Umbilical cord (tissue), 2 donors: ENCODE measurements at places on chromosomes 3 and 15.

GRCh38 chr3:21962456-21962855 lies 211.4 kb upstream of the ZNF385D start:
- peak; percentile 27 for DNase-seq

DNA sequence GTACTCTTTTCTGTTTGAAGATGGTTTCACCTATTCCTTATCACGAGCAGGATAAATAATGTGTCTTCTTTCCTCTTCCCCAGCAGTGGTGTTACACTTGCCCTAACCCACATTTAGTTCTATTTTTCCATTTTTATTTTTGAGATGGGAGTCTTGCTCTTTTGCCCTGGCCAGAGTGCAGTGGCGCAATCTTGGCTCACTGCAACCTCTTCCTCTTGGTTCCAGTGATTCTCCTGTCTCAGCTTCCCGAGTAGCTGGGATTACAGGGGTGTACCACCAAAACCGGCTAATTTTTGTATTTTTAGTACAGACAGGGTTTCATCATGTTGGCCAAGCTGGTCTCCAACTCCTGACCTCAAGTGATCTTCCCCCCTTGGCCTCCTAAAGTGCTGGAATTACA lies 372.4 kb downstream of the FOXP1 start:
- DNase-seq, result no peak

DNA sequence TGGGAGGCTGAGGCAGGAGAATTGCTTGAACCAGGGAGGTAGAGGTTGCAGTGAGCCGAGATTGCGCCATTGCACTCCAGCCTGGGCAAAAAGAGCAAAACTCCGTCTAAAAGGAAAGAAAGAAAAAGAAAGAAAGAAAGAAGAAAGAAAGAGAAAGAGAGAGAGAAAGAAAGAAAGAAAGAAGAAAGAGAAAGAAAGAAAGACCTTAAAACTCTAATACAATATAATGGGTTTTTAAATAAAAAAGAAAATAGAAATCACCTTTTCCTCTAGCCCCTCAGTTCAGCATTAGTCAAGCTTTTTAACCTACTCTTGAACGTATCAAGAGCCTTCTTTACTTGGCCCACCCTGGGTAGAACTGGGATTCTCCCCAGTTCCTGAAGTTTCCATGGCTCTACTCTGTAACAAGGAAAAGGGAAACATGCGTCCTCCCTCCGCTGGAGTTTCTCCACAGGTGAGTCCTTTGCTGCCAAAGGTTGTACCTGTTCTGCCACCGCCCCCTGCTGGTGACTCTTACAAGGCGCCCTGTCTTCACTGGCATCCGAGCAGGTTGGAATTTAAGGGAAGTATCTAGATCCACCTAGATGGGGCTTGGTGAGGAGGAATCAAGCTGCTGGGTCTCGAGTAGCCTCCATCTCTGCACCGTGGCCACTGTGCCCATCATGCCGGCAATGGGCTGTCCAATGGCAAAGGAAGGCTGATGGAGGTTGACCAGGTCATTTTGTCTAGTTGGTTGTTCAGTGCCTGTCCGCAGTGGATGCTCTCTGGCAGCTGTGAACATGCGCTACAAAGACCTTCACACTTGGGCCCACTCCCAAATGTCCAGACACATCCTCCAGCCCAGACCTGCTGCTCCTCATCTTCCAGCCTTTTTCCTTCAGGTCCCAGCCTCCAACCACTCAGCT lies 20.6 kb upstream of the EPHB3 start:
- no peak for DNase-seq

DNA sequence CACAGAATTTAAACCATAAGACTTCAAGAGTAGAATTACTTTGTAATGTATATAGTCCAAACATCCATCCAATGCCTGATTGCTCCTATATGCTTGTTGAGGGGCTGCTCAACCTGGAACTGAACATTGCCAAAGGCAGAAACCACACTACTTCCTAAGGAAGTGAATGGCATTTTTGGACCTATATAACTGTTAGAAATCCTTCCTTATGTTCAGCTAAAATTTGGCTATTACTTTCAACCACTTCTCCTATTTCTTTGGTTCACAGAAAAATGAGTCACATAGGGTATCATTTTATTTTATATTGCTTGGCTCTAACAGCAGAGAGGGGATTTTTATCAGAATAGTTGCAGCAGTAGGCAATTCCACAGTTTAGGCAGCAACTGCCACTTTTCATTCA lies 342.1 kb downstream of the SLC9A9 start:
- DNase-seq, result peak; percentile 16

- no peak for DNase-seq
Measured at GRCh38 chr3:157469561-157470294, 33.1 kb downstream of the PTX3 start.

- DNase-seq, result no peak
Measured at GRCh38 chr3:23406601-23407000, 203.5 kb downstream of the UBE2E2 start.

DNA sequence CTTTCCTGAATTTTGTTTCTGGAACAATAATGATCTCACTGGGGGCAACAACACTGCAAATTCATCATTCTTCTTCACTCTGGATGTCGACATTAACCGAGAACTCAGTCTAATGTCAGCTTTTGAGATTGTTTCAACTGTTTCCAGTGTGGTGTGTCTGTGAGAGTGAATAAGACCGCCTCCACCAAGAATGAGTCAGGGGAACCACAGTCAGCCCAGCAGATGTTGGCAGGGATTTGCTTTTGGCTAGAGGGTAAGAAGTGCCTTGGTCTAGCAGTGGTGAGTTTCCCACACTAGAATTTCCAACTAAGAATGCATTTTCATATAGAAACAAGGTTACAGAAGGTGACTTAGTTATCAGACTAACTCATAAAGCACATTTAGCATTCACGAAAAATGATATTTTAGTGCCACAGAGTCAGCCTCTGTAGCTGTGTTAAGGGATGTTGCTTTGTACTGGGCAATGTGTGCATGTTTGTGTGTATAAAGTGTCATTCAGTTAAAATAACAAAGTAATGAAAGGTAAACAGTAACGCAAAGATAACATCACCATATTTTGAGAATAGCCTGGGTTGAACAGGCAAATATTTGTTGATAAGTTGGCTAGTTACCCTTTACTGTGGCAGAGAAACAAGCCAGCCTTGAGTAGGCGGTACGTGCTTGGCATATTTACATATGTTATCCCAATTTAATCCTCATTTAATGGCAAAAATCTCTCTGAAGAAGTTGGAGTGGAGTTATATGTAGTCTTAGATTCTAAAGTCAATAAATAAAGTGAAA lies 33.8 kb downstream of the DRD3 start:
- DNase-seq, result peak; percentile 57

- no peak for DNase-seq
Measured at GRCh38 chr3:62208385-62208784, 165.0 kb downstream of the FEZF2 start.

DNA sequence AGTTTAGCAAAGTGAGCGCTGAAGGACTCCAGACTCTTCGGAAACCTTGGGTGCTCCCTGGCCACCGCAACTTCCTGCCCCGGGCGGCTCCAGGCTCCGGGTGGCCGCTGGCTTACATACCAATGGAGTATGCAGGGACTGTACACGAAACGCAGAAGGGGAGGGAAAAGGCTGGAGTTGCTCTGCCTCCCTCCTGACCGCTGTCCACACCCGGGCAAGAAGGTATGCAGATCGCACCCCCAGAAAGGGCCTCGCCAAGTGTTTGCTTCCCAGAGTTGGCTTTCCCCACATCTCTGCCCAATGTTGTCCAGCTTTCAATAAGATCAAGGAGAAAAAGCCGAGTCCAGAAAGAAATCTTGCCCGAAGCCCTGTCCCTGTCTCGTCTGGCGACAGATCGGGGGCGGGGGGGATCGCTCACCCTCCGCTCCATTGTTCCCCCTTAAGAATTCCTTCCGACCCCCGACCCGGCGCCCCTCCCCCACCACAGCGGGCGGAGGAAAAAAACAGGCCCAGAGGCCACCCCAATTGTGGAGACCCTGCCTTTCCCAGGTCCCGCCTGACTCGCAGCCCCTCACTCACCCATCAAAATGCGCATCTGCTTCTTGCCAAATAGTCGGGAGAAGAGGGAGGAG lies 533 bp downstream of the ARF4 start:
- peak; percentile 88 for DNase-seq

GRCh38 chr3:104606812-104607211 lies 759.9 kb upstream of the ALCAM start:
- no peak for DNase-seq

- peak; percentile 70 for DNase-seq
Measured at GRCh38 chr3:131526801-131527347, 24.1 kb upstream of the MRPL3 start.

- DNase-seq, result peak; percentile 98
Measured at GRCh38 chr3:28348629-28349468, at the start of the genes AZI2 and ZCWPW2. TSS of gene AZI2 (minus strand) at chr3:28348824. CDS start at chr3:28340617, 8,207 bp downstream. TSS of gene ZCWPW2 (plus strand) at chr3:28348721. CDS start at chr3:28413069, 64,348 bp downstream.

DNA sequence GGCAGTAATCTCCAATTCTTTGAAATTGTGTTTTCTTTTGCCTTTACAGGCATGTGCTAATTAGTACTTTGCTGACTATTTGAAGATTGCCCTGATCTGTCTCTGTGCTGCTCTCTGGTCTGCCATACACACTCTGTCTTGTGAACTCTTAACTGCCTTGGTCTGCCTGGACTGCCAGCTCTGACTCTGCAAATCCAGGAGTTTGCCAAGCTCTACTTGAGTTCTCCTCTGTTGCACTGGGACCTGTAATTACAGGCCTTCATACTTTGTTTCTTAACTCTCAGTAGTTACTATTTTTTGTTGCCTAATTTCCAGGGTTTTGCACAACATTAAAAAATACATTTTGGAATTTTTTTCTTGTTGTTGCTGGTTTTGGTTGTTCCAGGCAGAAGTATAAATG lies 155.0 kb downstream of the RSRC1 start:
- DNase-seq, result no peak

DNA sequence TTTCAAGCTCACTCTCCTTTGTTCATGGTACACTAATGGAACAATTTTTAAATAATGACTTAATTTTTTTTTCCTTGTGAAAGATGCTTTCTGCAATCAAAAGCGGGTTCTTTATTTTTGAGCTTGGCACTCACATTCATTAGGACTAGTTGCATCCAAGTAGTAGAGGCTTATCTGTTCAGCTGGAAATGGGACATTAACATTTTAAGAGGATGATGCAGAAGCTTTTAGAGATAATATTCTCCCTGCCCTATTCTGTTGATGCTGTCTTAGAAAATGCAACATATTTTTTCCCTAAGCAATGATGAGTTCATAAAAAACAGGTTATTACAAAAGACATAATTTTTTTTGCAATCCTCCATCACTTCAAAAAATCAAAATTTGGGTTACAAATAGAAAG lies 900.6 kb downstream of the NTRK3 start:
- peak; percentile 3 for DNase-seq

DNA sequence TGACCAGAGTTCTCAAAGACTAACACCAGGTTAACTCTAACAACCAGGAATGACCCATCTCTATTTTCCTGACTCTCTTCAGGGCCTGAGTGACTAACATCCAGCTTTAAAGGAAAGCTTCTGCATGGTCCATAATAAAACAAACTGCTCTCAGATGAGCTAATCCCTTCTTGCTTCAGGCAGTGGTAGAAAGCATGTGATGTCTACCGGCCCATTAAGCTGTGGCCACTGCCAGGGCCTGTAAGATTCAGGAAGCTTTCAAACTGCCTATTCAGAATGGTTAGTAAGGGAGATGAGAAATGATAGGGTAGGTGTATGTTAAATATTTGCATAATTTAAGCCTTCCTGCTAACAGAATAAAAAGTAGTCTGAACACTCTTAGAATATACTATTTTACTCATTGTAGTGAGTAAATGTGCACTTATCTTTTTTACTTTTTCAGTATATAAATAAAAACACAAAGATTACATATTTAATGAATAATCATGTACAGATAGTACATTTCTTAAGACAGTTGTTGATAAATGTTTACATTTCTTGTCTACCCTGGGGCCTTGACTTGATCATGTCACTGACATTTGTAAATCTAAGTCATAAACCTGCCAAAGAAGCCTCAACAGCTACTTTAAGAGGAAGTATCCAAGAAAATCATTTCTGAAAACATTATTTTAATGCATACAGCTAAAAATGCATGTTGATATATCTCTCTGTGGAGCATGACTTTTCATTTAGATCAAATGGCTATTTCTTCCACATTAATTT lies 222.0 kb downstream of the MCTP2 start:
- DNase-seq, result no peak

DNA sequence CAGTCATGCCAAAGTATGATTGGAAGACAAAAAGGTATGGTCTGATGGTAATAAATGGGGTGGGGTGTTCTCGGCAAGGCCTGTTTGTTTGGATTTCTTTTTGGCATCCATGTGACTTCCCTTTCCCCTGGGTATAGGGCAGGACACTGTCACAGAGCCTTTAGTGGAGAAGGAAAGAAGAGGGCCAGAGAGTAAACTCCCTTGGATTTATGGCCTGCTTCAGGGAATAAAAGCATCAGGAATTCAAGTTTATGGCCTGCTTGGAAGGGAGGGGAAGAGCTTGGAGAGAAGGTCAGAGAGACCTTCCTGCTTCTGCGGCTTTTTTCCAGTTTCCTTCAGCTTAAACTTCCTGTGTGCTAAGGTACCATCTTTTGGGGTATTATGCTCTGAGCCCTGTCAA lies 179.4 kb upstream of the ADAMTS9 start:
- DNase-seq, result no peak

DNA sequence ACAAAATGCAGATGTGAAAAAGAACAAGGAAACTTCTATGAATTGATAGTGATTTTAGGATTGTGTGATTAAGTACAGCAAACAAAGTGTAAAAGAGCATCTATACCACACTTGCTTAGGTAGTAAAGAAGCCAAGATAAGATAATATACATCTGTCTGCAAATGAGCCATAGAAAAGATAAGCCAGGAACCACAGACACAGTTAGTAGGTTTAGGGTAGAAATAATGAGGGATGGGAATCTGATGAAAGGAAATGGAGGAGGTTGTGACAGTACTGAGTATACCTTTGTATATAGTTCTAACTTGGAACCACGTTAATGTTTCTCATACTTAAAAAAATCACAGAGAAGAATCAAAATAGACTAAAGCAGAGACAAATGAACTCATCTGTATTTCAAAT lies 54.0 kb downstream of the TCF12 start:
- no peak for DNase-seq

DNA sequence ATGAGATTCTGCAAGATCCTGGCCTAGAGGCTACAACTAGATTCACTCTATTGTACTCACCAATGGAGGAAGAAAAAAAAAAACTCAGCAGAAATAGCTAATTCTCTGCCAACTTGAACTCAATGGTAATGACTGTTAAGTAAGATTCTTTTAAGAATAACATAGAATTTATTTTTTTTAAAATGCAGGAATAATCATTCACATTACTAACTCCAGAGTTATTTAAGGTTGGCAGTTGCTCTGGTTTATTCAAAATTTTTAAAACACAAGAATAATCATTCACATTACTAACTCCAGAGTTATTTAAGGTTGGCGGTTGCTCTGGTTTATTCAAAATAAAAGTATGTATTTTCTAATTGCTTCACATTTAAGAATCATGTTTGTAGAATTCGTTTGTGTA lies 1071.9 kb downstream of the IGSF11 start:
- DNase-seq, result no peak
